IPS DF 19.7 (cell line): ENCODE measurements at places on chromosomes 12 and 14.

DNA sequence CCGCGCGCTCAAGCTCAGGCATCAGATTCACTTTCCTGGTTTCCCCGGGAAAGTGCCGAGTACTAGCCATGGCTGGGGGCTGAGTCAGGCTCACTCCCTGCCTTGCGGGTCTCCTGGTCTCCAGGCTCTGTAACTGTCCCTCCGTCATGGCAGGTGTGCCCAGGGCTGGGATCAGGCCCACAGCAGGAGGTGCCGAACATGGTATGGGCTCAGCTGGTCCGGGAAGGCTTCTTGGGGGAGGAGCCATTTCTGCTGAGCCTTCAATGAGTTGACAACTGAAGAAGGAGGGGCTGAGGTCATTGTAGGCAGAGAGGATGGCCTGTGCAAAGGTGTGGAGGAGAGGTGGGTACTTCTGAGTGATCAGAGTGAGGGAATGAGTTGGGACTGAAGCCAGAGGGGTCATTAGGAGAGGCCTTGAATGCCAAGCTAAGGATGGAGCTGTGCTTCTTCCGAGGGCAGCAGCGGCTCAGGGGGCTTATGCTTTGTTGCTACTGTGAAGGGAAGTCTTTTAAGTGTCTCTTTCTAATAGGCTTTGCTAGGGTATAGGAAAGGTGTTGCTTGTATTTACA, 769 bp downstream of the EXOC3L4 start:
- no peak for DNase-seq

DNA sequence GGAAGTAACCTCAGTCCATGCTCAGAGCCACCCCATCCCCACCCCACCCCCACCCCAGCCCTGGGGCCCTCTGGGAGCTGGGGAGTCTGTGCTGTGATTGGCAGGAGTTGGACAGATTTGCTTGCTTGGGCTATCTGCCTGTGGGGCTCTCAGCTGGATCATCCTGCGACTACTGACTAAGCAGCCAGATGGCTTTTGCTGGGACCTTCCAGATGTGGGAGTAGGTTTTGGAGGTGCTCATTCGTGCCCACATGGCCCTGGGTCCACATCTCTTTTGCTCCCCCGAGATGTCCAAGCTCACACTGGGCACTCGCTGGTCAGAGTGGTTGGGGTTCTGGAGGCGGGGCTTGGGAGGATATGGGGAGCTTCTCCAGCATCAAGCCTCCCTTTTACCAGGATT, 138.9 kb downstream of the TSPAN9 start:
- DNase-seq, result no peak

DNA sequence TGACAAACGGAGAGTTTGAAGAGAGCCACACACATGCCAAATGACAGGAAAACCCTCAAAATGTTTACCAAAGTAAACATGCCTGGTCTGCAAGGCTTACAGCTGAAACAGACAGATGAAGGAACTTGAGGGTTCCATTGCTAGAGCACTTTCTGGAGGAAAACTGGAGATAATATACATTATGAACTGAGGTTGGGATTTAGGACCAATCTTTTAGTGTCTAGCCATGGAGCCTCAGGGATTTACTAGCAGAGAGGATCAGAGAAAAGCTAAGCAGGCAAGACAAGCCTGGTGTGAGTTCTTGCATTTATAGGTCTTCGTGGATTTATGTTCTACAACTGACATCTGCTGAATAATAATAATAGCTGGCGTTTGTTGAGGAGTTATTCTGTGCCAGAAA, 205.3 kb downstream of the AEBP2 start:
- DNase-seq, result no peak

DNA sequence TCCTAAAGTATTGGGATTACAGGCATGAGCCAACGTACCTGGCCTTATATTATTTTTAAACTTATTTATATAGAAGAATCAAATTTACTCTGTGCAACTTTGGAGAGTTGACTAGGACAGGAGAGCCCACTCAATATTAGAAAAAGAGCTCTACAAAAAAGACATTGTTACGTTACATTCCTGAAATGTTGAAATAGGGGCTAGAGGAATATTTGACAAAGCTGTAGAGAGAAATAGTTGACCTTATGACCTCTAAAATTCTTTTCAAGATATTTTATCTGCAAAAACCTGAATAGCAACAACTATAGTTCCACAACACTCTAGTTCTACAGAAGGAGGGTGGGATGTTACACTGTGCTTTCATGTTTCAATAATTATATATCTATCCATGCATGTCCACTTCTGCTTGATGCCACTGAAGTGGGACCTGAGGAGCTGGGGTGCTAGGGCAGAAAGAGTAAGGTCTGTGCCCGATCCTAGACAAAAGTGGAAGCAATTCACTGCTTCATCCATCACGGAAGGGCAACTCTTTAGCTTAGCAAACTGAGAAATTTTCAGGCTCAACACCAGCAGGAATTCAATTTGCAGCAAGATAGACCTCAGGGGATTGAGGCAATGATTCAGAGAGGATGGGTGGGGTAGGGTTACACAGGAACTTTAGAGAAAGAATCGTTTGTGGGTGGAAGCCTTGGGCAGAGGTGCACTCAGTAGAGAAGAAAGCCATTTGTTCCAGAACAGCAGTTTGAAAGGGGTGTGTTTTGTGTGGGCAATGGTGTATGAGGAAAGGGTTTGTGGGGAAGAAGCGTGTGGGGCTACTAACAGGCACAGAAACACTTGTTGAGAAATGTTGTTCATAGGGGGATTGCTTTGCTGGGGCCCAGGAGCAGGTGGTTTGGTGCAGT, 16.0 kb upstream of the RNASE10 start:
- DNase-seq, result no peak

- no peak for DNase-seq
These were observed 1.0 kb upstream of the SLC38A2 start for GRCh38 chr12:46373301-46374296.

DNA sequence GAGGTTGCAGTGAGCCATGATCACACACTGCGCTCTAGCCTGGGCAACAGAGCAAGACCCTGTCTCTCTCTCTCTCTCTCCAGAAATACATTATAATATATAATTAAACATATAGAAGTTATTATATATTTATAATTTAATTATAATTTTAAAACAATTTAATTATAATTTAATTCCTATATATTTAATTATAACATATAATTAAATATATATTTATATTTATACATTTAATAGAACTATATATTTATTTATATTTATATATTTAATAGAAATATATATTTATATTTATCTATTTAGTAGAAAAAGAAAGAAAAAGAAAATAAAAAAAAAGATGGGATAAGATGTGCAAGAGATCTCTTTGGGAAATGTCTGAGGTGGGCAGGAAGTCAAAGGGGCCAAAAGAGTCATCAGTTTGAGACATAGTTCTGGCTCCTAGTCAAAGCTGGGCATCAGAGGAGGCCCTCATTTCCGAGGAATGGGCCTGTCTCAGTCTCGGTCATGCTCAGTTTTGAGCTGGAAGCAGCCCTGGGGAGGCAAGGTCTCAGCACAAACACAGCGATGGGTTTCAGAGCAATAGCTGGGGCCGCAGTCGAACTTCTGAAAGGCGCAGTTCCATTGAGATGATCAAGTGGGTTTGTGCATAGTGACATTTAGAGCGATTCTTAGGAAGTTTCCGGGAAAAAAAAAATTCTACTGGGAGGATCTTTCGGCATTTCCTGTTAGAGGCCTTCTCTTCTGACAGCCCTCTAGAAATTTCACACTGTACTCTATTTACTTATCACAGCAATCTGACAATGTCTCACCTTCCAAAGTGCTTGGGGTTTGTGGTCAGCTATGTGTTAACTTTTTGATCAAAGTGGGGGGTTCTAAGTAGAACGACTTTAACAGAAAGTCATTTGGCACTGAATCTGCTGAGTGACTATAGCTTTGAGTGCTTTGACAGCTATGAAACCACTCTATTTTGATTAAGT, 58.7 kb upstream of the GZMB start:
- no peak for DNase-seq

DNA sequence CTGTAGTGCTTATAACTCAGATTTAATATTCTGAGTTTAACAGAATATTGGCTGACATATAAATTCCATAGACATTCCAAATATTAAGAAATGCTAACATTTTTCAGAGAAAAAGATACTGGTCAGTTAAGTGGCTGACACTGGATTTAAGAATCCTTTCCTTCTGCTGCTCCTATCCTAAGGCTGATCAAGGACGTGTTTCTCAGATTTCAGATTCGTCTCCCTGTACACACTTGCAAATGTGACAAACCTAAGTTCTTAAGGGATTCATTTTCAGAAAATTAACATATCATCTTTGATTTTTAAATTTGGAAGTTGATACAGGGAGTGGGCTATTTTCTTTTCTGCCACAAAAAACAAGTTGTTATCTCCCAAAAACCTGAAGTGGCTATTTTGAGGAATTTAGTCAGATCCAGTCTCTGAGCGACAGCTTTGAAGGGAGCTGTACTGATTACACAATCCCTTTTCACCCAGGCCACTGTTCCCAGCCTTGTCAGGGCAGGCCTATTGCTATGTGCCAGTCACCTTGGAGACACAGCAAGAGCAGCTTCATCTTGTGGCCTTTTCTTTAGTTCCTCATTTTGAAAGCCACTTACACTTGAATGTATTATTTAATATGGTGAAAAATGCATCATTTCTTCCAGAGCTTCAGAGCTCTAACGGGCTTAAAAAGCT, 370.6 kb downstream of the KCNH5 start:
- no peak for DNase-seq

DNA sequence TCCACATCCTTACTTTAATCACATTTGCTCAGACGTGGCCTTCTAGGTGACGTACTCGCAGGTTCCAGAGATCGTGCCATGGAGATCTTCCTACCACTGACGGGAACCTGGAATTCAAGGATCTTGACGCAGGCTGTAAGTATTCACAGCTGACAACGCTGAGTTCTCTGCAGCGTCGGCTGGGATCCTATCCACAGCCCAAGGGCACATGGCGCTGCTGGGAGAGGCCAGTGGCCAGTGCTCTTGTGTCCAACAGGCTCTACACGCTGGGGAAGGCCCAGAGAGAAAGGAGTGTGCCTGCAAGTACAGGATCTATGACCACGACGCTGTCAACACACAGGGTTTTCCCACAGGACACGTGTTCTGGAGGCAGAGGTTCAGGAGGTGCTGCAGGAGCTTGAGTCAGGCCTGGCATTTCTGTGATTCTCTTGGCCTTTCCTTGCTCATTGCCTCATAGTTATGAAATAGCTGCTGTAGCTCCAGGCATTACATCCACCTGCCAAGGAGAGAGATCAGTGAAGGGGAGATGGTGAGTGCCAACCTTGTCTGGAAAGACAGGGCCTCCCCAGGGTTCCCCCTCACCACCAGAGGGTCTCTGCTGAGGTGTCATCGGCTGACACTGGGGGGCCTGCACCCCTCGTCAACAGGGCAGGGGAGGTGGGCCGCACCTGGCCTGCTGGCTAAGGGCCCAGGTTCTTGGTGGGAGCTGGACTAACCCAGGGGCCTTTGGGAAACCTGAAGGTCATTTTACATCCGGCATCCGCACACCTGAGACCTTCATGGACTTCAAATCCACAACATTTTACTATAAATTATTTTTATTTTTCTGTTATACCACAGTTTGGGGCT, 21.3 kb downstream of the LRCOL1 start:
- no peak for DNase-seq

- peak; percentile 70 for DNase-seq
These were observed 59.0 kb upstream of the SCN8A start for GRCh38 chr12:51531978-51532497.

DNA sequence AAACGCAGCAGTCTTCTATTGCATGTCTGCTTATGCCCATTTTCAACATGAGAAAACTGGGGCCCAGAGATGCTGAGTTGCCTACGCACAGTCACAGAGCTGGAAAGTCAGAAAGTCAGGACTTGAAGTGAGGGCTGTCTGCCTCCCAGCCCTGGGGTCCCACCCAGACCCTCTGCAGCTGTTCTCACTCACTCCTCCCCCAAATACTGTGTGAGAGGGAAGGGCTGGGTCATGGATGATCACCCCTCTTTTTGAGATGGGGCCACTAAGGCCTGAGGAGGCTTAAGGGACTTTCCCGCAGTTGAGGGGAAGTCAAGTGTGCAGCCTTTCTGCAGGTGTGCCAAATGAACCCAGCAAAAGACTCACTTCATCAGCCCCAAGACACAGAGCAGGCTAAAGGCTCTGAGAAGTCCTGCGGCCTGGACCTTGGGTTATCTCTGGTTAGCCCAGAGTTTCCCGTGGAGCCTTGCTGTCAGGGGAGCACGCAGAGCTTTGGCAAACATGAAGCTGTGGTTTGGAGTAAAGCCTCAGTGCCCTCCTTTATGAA, 18.7 kb downstream of the DTX1 start:
- no peak for DNase-seq

- peak; percentile 17 for DNase-seq
These were observed 37.4 kb upstream of the C12orf71 start for GRCh38 chr12:27119797-27120196.

DNA sequence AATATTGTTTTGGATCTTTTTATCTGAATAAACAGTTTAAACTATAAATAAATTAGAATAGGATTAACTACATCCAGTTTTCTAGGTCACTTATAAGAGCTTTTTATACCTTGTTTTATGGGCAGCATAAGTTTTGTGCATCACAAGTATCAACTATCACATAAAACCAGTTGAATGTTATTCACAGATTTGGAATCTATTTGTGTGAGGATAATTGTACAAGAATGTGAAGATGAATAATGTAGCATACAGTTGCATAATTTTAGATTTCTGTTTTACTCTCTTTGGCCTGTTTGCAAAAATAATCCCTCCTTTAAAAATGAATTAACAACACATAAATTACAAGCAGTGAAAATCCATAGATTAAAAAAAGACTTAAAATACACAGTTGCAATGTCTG, 88.8 kb downstream of the SCFD1 start:
- no peak for DNase-seq

GRCh38 chr12:127731657-127732056, 535.3 kb upstream of the TMEM132C start:
- no peak for DNase-seq

DNA sequence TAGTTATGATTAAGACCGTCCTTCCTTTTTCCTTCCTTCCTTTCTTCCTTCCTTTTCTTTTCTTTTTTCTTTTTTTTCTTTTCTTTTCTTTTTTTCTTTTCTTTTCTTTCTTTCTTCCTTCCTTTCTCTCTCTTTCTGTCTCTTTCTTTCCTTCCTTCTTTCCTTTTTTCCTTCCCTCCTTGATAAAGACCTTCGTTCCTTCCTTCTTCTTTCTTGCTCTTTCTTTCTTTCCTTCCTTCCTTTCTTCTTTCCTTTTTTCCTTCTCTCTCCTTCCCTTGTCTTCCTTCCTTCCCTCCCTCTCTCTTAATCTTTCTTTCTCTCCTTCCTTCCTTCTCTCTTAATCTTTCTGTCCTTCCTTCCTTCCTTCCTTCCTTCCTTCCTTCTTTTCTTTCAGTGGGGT, 130.9 kb downstream of the PAPOLA start:
- DNase-seq, result no peak

DNA sequence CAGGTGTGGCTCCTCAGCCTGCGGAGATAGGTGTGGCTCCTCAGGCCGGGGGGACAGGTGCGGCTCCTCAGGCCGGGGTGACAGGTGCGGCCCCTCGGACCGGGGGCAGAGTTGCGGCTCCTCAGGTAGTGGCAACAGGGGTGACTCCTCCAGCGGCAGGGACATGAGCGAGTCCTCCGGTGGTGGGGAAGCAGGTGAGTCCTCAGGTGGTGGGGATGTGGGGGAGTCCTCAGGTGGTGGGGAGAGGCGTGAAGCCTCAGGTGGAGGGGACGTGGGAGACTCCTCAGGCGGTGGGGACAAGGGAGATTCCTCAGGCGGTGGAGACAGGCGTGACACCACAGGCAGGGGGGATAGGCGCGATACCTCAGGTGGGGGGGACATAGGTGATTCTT, 9.2 kb downstream of the KMT2D start:
- no peak for DNase-seq

- DNase-seq, result peak; percentile 75
These were observed 90.4 kb upstream of the TMCC3 start for GRCh38 chr12:94740601-94741362.

- no peak for DNase-seq
These were observed 22.9 kb downstream of the NDUFA12 start for GRCh38 chr12:94980577-94980976.

- no peak for DNase-seq
These were observed 49.6 kb downstream of the LRCOL1 start for GRCh38 chr12:132560614-132561426.
